ENCODE measurements at places on chromosomes 3 and 15.

DNA sequence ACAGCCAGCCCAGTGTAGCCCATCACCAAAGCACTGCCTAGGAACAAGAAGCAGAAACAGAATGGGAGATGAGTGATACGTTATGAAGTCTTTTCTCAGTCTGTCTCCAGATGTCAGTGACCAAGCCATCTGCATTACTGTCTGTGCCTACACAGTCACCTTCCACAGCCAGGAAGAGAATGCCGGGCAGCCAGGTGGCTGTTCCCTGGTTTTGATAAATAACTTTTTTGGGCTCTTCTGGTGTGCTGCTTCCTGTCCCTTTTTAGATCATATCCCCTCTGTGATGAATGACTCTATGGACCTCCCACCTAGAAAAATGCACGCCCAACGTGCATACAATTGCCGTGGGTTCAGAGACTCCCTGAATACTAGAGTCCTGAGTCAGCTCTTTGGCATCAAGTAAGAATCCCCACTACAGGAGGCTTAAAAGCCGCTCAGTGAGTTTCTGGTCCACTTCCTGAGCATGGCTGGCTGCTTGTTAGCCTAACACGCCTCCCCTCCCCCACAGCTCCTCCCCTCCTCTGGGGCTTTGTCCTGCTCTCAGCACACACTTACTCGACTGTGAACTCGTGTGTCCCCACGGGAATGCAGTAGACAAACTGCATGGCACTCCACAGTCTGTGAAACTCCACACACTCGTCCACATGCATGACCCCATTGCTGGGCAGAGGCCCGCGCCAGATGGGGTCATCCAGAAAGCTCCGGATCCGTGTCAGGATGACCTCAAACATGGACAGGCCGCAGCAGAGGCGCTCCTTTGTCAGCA is 34.7 kb downstream of the NIPA2 start:
- DNase-seq = no peak

DNA sequence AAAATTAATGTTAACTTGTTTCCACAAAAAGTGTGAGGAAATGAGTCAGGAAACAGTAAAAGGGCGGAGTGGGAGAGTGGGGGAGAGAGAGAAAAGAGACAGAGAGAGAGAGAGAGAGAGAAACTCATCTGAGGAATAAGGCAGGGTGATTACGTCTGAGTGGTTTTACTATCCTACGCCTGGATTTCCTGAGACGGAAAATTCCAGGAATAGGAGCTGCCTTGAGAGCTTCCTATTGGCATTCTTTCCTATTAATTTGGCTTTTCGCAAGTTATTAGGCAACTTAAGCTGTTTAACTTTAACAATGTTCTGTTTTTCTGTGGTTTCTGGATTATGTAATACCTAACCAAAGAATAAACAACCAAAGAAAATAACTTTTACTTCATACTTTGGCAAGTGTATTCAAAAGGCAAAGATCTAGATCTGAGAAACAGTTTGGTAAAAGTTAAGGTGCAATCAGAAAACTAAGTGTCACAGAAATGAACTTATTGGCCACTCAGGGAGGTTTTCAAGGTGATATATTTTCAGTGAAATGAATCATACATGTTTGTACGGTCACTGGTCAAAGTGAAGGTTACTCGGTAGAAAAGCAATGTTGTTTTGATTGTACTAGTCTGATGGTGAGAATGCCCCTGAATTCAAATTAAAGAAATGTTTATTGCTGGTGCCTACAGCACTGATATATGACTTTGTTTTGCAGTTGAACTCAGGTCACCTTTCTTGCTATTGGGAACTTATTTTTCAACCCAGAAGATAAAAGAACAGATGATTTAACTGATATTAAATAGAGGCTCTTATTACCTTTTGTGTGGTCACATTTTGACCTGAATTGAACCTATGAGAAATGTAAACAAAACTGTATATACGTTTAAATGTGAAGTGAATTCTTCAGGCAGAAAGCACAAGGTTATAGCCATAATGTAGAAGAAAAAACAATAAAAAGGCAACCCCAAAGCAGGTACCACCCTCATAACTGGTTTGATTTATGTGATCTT is 39.9 kb upstream of the TNFSF10 start:
- no peak for DNase-seq

GRCh38 chr15:34336991-34337556 is 507 bp downstream of the SLC12A6 start:
- no peak for DNase-seq

DNA sequence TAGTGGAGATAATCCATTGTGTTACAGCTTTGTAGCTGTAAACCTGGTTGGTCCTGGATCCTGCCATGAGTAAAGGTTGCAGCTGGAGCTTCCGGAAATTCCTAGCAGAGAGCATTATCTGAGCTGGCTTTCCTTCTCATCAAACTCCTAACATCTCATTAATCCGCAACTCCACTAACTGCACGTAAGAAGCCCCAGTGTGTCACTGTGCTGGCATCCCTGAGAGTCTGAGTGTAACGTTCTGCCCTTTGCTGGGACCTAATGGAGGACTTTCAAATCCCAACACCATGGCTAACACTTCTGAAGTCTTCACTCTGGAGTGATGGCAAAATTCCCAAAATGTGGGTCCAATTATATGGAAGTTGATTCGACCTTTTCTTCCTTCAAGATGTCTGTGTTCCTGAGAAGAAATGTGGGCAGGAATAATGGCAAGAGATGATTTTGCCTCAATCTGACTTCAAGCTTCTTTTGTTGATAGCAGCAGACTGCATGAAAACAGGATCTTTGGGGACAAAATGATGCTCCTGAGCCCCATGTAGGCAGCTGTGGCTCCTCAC is 9.6 kb upstream of the TRPM1 start:
- DNase-seq = no peak

- DNase-seq = no peak
These were observed 65.3 kb upstream of the ZNF280D start for GRCh38 chr15:56798639-56799038.

DNA sequence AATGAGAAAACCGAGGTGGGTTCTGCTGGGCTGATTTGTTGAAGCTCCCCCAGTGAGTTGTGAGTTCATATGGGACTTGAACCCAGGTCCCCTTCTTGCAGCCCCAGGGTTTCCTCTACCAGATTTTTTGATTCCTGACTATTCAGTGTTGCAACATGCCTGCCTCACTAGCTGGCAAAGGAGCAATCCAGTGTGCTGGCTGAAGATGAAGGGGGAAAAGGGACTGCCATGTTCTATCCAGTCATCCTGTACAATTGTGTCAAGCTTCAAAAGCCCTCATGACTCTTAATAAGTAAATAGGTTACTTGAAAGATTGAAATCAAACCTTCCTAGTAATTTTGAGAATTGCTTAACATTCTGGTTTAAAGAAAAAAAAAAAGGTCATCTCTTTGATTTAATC is 211.5 kb upstream of the TP63 start:
- no peak for DNase-seq
